ENCODE measurements at places on chromosomes 13 and 19. TPM values are rescaled to one million over a fixed set of nuclear protein-coding genes. Genes with fewer than 3 reads are reported as not detected.
A peak's percentile ranks its signal among the peaks of the same experiment; 100 is the strongest.

CASP14 gene
- total RNA-seq, result not detected

GRCh38 chr19:8017808-8018207, 12.4 kb upstream of the ELAVL1 start:
- DNase-seq, result peak; percentile 37
- no peak overlapping the region for H3K4me3 ChIP-seq
- H3K36me3 ChIP-seq, result no peaks in the 10 kb centered on the region
- H3K4me1 ChIP-seq, result peaks cover 5% of the 10 kb centered on the region
- H3K27ac ChIP-seq, result no peak overlapping the region
- no peaks in the 10 kb centered on the region for H3K27me3 ChIP-seq

DNA sequence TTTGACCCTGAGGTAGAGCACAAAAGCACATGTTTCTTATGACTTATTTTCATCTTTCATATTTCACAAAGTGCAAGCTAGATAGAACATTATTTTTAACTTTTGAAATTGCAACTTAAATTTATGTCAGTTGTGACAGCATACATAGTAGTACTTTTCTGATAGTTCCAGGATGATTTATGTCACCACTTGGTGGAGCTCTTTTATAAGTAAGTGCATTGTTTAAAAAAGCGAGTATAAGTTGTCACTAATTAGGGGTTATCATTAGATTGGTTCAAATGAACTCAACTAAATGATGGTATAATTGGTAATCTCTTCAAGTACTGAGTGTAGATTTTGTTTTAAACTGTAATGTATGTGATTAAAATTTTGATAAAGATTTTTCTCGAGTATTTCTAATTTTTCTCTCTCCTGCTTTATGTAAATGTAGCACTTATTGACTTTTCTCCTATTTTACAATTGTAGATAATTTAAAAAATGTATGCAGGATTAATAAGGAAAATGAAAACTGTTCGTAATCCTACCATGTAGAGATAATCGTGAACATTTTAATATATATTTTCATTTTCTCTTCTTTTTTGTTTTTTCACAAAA, 31.1 kb downstream of the RB1 start:
- H3K36me3 ChIP-seq, result no peaks in the 10 kb centered on the region
- no peaks in the 10 kb centered on the region for H3K4me1 ChIP-seq
- no peak overlapping the region for H3K27ac ChIP-seq

DNA sequence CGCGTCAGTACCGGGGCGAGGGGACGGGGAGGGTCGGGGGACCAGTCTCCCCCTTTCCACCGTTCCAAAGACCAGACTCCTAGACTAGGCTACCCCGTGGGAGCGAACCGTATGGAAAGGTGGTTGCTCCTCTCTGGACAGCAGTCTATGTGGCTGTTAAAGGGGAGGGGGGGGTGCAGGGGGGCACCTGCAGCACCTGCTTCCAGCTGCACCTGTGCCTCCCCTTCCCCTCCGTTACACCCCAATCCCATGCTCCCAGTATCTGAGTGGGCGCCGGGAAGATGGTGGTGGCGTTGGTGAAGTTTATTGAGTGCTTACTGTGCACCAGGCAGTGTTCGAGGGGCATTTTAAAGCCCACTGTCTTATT, 557 bp downstream of the ZNF524 start:
- H3K27me3 ChIP-seq, result no peaks in the 10 kb centered on the region
- peak overlapping the region; percentile 57 for H3K27ac ChIP-seq
- peaks cover 4% of the 10 kb centered on the region for H3K36me3 ChIP-seq
- peak overlapping the region; percentile 48 for H3K4me3 ChIP-seq
- H3K4me1 ChIP-seq, result peaks cover 29% of the 10 kb centered on the region
- no peak for DNase-seq

DNA sequence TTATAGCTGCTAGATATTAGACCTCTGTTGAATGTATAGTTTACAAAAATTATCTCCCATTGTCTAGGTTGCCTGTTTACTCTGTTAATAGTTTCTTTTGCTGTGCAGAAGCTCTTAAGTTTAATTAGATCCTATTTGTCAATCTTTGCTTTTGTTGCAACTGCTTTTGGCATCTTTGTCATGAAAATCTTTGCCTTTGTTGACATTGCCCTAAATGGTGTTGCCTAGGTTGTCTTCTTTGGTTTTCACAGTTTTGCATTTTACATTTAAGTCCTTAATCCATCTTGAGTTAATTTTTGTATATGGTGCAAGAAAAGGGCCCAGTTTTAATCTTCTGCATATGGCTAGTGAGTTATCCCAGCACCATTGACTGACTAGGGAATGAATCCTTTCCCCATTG, 331.1 kb downstream of the ITGBL1 start:
- H3K27me3 ChIP-seq, result no peaks in the 10 kb centered on the region
- no peak overlapping the region for H3K27ac ChIP-seq
- no peak overlapping the region for H3K4me3 ChIP-seq
- H3K4me1 ChIP-seq, result no peaks in the 10 kb centered on the region

DNA sequence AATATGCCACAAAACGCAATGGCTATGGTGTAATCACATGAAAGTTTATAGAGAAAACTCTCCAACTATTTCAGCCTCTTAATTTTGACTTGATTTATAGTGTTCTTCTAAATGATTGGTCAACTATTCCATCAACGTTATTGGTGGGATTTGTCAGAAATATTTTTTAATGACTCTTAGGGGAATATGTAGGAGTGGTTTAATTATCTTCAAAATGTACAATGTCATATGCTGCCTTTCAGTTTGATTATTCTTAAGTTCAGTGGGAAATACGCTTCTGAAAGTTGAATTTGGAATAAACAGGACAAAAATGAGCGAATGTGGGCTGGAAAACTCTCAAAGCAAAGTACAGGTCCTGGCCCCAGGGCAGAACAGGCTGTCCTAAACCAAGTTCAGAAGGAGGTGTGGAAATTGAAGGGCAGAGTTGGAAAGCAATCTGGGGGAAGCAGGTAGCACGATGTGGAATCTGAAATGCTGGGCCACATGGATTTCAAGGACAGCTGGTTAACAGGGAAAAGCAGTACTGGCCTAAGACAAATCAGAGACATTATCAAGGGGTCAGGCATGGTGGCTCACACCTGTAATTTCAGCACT, 60.8 kb upstream of the MYCBP2 start:
- H3K27ac ChIP-seq, result no peak overlapping the region
- peaks cover 2% of the 10 kb centered on the region for H3K27me3 ChIP-seq
- DNase-seq, result no peak
- H3K4me1 ChIP-seq, result no peaks in the 10 kb centered on the region
- H3K36me3 ChIP-seq, result no peaks in the 10 kb centered on the region

C1QTNF9B gene
- not detected for total RNA-seq

PSG4 gene
- total RNA-seq, result not detected

DNA sequence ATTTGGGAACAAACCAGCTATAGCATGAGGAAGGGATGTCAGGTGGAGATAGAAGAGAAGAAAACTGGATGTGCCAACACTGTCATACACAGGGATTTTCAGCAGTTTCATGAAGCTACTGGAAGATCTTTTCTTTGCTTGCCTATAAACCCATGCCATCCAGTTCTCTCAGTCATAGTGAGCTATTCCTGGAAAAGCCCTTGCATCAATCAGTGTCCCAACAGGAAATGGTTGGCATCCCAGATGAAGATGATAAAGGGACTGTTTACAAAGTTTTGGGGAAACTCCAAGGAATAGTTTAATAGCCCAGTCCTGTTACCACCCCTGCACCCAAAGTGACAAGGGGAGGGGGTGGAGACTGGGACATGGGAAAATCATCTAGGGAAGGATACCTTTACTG, 58.5 kb upstream of the ARGLU1 start:
- H3K4me3 ChIP-seq, result no peak overlapping the region
- H3K27me3 ChIP-seq, result no peaks in the 10 kb centered on the region
- no peak overlapping the region for H3K27ac ChIP-seq
- DNase-seq, result no peak

All from natural killer cell (primary cell).